ENCODE measurements at places on chromosomes 5 and 9.

DNA sequence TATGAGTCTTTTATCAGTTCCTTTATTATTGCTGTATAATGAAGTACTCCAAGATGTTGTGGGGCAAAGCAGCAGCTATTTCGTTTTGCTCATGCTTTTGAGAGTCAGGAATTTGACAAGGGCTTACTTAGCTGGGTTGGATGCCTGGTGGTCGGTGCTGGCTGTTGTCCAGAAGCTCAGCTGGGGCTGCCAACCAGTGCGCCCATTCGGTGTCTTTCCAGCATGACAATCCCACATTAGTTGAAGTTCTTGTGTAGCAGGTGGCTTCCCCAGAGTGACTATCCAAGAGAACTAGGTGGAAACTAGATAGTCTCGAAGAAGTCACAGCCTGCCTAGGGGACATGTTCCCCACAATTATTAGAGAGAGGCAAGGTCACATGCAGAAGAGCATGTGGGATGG, 3.4 kb upstream of the FLT4 start:
- DNase-seq = no peak

GRCh38 chr9:92576175-92576574, 40.4 kb upstream of the ECM2 start:
- no peak for DNase-seq

DNA sequence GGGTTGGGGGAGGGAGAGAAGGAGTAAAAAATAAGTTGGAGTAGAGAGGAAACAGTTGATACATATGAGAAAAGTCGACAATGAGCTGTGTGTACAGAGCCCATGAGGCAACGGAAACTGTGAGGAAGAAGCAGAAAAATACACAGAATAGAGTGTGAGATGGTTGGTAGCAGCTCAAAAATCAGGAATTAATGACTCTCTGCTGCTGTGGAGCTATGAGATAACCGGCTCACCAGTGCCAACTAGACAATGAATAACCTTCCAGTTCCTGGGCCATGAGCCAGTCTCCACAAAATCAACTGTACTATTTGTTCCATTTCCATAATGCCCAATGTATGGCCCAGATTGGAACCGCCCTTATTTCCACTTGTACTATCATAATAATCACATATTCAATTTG, 53.1 kb upstream of the NREP start:
- DNase-seq = no peak

DNA sequence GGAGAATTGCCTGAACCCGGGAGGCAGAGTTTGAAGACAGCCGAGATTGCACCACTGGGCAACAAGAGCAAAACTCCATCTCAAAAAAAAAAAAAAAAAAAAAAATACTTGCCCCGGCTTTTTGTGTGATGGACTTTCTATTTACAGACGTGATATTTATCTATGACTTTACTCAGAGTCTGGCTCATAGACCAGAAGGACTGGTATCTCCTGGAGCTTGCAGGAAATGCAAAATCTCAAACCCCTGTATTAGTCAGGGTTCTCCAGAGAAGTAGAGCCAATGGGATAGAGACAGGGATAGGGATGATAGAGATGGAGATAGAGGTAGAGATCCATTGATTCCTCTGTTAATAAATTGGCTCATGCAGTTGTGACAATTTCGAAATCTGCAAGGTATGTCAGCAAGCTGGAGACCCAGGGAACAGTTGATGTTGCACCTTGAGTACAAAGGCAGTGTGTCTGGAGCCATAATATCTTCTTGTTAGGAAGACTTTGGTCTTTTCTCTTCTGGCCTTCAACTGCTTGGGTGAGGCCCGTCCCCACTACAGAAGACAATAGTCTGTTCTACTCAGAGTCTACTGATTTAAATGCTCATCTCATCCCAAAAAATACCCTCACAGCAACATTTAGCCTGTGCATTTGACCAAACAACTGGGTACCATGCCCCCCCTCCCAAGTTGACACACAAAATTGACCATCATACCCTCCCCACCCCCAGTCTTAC, 195.4 kb upstream of the MSX2 start:
- no peak for DNase-seq

DNA sequence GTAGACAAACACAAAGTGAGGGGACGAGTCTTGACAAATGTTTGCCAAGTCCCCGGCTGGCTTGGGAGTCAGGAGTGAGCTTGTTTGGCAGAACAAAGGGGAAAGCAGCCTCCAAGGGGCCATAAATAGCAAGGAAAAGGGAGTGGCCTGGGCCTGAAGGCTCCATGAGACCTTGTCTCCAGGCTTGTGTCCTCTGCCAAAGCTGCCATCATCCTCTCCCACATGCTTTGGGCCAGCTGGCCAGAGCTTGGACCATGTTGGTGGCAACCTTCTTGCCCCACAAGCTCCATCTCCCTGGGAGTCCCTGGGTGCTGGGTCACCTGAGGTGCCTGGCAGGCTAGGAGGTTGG, 13.3 kb upstream of the PITX1 start:
- DNase-seq = no peak

DNA sequence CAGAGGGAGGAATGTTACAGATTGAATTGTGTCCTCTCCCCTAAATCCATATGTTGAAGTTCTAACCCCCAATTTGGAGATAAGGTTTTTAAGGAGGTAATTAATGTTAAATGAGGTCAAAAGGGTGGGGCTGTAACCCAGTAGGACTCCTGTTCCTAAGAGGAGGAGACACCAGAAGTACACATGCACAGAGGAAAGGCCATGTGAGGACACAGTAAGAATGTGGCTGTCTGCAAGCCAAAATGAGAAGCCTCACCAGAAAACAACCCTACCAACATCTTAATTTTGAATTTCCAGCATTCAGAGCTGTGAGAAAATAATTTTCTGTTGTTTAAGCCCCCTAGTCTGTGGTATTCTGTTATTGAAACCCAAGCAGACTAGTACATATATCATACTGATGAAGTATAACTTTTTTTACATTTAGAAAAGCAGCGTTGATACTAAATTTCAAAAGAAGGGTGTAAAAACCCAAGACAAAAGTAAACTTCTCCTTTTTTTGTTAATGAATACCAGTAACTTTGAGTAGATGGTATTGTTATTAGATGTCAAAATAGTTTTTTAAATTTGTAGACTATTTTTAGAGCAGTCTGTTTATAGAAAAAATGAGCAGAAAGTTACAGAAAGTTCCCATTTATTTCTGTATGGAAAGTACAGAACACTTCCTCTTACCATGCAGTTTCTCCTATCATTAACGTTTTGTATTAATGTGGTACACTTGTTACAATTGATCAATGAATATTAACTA, 25.1 kb downstream of the RNF180 start:
- no peak for DNase-seq

DNA sequence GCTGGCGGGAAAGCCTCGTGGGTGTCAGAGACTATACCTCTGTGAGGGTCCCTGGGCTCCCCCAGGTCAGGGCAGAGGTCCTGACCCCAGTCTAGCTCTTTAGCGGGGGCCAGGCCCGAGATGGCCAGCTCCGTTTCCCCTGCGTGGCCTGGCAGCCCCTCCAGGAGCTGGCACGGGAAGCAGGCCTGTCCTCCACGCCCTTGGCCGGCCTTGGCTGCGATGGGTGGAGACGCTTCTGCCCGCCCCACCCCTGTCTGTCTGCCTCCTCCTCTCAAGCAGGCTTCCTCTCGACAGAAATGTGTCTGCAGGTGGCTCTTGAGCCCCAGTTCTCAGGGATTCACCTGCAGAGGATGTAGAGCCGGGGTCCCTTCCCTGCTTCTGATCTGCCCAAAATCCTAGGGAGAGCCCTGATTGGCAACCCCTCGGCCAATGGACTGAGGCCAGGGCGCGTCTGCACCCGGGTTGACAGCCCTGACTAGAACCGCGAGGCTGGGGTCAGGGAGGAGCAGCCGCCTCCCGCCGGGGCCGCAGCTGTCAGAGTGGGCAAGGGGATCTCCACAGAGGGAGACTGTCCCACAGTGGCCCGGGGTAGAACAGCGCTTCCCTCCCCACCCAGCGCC, 2.6 kb upstream of the GRIN1 start:
- no peak for DNase-seq

DNA sequence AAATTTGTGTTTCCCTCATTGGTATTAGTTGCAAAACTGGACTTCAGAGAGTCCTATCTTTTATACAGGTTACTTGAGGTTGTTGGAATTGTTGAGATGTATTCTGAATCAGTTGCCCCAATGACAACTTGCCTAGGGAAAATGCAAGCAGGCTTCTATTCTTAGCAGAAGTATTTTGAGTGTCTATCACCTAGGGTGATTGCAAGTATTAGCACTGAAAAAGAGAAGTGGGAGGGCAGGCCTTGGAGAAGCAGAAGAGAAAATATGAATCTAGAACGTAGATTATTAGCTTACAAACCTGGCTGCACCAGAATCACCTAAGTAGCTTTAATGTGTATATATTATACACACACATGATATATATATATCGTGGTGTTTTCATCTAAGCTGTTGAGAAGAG, 43.2 kb downstream of the ADAMTS12 start:
- DNase-seq = no peak

DNA sequence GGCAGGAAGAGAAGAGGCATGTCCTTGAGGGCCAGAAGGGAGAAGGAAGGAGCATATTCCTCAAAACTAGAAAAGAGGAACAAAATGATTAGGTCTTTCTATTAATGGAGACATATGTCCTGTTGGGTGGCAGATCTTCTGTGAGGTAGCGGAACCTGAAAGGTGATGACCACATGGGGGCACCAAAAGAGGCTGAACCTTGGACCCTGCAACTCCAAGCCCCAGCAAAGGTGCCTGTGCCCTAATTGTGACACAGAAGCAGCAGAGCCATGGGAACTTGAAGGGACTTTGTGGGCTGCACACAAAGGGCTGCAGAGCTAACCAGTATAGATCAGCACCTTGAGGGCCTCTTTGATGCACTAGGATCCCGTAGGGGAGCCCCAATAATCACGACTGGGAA, 158.0 kb downstream of the BAAT start:
- DNase-seq = no peak

DNA sequence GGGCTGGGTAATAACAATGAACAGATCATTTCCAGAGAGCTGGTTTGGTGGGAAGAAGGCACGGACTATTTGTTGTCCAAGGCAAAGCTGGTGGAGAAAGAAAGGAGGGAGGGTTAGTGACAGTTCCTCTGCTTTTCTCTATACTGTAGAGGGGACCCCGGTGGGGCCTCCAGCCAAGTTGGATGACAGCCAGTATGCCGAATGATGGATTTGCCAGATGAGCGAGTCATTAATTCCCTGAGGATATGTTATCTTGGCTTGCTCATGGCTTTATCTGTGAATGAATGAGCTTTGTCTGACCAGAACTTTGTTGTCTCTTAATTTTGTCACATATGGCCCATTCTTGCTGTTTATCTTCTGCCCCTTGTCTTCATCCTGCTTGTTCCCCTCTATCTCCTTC, 158.6 kb upstream of the GLRA1 start:
- DNase-seq = no peak

DNA sequence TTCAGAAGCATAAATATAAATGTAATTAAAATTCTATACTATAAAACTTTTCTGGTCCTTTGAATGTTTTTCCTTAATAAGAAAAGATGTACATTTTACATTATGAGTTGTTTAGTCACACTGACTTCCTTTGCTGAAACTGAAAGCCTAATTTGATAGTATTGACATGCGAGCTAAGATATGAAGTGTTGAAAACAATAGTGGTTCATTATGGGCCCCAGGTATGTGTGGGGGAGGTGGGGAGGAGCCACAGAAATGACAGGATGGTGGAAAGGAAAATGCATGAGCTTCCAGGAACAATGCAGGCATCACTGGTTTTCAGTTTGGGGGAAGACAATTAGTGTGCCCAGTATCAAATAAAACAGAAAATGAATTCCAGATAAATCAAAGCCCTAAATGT, 35.4 kb upstream of the RLN1 start:
- DNase-seq = no peak

- DNase-seq = no peak
These were observed 101.4 kb downstream of the COL5A1 start for GRCh38 chr9:134742822-134743535.

DNA sequence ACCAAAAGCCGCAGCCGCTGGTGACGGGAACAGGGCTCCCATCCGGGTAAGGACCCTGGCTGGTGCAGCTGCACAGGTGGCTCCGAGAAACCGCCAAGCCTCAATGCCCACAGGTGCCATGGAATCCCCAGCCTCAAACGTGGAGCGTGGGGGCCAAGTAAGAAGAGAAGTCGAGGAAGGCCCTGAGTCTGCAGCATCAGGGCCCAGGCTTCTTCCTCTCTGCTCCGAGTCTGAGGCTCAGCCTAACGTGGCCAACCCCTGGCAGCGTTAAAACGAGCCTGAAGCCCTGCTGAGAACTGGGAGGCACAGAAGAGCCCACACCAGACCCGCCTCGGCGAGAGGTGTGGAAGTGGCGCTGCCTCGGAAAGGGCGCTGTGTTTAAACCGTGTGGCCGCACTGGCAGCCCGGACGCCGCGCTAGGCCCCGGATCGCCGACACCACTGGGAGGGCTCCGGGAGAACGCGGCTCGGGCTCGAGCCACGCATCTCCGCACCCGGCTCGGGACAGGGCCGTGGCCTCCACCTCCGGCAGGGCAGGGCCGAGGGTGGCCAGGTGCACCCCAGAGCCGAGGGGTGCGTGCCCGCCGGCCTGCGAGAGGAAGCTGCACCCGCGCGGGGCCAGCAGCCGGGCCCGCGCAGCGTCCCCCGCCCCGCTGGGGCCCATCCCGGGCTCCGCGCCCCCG, 730 bp downstream of the ZMYND19 start:
- no peak for DNase-seq

DNA sequence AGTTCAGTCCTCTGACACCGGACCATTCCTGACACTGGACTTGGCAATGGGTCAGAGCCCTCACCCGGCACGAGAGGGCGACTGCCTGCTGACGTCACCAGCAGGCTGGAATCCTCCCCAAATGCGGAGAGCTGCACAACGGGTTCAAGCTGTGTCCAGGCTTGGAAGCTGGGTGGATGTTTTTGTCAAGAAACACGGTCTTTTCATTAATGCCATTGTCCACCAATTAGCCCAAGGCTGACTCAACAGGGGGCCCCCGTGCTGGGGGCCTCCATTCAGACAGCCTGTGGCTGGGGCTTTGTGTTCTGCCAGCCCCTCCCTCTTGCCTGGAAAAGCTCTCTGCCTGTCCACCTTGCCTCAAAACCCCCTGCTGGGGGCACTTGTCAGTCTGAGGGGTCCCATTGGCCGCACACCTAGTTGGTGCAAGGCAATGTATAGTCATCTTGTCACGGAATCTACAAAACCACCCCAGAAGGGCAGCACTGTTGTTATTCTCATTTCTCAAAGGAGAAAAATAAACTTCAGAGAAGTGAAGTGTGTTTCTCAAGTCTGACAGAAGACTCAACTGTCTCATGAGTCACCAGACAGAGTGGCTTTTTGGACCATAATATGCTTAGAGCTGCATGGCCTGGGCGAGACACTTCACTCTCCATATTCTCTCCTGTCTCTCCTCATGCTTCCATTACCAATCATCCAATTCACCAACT, 24.6 kb downstream of the NDUFA8 start:
- DNase-seq = no peak

- DNase-seq = no peak
These were observed 17.4 kb downstream of the C9orf153 start for GRCh38 chr9:86242071-86242470.

All from stimulated activated CD8-positive, alpha-beta memory T cell treated with anti-CD3 and anti-CD28 coated beads, Interleukin-2, amount 100 ng/mL, for 1 hour (primary cell).